ENCODE measurements at places on chromosomes 6 and 20.

- no peak for DNase-seq
These were observed 8.8 kb downstream of the PPIL1 start for GRCh38 chr6:36865835-36866234.

DNA sequence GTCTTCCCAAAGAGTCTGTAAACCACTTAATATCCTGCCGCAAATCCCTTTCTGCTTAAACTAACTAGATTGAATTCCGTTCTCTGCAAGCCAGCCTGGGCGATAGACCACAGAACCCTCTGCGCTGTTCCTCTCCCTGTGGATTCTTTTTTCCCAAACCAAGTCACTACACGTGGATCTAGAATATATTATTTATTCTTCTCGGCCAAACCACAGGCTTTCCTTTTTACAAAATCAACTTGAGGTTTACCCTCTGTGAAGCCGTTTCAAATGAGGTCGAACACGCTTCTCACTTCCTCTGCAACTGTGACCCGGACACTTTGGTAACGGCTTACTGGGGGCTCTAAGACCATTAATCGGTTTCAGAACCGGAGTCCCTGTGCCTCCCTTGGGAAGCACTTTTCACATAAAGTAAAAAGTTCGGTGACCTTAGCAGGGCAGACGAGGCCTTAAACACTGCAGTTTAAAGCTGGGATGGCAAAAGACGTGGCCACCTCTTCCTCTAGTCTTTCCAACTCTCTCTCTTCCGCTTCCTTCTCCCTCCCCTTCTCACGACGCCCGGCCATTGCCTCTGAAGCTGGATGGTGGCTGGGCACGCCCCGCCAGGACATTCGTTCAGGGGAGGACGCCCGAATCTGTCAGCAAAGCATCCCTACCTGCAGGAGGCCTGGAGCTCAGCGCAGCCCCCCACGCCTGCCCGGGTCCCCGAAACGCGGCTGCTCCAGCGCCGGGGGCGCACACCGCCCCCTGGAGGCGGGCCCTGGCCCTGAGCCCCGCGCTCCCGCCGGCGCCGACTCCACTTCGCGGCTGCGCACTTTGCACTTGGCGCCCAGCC lies 55.0 kb upstream of the FOXC1 start:
- DNase-seq, result peak; percentile 77

DNA sequence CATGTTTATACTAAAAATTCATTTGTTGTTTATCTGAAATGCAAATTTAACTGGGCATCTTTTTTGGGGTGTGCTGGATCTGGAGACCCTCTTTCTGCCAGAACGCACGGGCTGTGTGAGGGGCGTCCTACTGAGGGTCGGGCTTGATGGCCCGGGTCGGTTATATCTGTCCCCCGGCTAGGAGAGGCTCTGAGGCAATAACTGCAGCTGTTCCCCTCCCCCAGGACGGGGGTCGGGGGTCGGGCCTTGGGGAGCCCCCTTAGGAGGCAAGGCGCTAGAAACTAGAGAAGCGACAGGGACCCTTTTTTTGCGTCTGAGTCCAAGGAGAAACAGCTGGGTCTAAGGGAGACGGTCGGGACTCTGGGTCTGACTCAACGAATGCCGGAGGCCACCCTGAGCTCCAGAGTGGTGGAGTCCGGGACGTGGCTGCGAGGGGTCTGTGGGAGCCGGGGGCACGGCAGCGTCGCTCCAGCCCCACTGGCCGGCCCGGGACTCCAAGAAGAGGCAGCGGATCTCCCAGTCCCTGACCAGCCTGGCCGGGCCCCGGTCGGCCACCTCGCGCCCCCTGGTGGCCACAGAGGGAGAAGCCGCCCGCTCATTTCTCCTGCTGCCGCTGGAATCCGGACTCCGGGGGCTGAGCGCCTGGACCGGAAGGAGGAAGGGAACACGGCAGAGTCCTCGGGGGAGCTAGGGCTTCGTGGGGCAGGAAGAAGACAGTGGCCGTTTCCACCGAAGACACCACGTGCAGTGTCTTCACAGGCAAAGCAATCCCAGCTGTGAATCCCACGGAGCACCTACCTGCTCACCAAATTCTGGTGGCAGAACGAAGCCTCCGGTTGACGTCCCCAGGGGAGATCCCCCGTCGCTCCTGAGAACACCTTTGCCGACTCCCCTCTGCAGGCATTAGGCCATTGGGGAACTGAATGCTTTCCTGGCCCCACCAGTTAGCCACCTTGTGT lies 24.0 kb upstream of the SCML4 start:
- DNase-seq, result peak; percentile 88

- DNase-seq, result no peak
These were observed 8.5 kb downstream of the HMGN3 start for GRCh38 chr6:79225717-79226599.

DNA sequence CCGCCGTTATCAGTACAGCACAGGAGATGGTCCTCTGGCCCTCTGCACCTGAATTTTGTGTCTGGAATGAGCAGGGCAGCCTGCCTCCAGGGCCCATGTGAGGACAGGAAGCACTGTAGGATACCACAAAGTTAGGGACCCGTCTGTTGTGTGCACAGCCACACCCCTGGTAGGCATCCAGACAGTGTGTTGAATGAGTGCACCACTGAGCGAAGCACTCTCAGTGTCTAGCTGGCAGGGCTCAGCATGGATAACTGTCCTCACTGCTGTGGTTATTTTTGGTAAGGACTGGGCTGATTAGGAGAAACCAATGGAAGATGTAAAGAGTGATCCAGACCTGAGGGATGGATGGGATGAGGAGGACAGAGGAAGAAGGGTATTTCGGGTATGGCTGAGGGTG lies 178.7 kb downstream of the CLIC5 start:
- no peak for DNase-seq
